Right hindlimb (tissue), 1 donor: ENCODE measurements at places on chromosomes 11 and 22.
A peak's percentile ranks its signal among the peaks of the same experiment; 100 is the strongest.

DNA sequence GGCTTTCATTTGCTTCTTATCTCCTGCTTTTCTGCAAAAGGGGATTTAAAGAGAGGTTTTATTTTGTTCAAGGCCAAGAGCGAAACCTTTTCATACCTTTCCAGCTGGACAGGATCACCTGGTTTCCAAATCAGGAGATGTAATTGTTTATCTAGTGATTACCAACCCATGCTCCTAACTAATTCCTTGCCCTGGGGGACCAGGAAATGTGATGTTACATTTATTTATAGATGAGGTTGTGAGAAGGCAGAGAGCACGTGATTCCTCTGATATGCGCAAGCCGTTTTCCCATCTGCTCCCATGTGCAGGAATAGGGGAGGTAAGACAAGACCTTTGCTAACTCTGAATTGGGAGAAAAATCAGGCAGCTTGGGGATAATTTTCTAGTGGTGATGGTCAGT lies 507.2 kb upstream of the LARGE1 start:
- no peak for DNase-seq

- no peak for DNase-seq
Measured at GRCh38 chr11:11359611-11360010, 6.6 kb upstream of the CSNK2A3 start.

DNA sequence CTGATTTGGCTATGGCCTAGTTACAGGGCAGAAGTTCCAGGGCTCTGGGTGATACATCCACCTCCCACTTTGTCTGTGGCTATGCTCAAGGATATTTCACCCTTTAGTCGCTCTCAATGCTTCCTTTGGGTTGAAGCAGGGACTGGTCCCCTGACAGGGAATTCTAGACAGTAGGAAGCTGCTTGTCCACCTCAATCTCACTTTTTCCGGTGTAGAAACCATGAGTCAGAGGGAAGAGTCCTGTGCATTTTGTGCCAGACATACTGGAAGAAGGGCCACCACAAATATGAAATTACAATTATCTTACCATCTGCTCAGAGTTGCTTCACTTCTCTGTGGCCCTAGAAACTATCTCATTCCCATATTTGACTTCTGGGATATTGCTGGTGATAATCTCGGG lies 413.7 kb upstream of the FAT3 start:
- DNase-seq: no peak

DNA sequence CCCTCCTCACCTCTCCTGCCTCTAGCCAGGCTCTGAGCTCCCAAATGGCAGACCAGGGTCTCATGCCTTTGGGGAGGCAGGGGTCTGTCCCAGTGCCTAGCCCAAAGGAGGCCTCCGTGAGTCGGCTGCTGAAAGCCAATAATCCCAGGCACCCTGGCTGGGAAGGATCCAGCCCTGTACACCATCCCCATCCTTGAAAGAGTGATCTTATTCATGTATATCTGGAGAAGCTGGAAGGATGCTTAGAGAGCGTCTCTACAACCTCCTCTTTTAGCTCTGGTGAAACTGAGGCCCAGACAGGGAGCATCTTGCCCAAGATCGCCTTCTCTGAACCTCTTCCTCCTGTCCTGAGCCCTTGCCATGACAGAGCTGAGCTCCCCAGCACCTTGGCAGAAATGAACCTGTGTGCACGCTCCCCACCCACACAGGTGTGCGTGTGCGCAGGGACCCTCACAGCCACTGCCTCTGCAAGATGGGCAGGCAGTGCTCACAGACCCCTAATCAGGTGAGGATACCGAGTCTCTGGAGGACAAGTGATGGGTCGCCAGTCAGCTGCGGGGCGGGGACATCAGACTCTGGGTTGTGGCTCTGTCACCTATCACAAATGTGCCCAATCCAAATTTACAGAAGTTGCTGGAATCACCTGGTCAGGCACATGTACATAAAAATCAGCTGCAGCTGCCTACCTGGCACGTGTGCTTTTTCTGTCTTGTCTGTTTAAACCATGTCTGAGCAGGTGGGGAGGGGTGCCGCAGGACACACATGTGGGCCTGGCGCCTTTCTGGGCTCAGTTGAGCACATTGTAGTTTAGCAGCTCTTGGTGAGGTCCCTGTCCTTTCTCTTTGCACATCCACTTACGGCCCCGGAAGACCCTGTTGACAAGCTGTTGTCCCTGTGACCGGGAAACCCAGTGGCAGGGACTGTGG lies 49.3 kb upstream of the WNT7B start:
- DNase-seq: peak; percentile 14

- DNase-seq: no peak
Measured at GRCh38 chr22:49460592-49461281, 366.9 kb downstream of the BRD1 start.

GRCh38 chr11:45525393-45525792 lies 140.0 kb downstream of the CHST1 start:
- DNase-seq: no peak

GRCh38 chr11:121582296-121582695 lies 129.5 kb upstream of the SORL1-AS1 start:
- DNase-seq: no peak

DNA sequence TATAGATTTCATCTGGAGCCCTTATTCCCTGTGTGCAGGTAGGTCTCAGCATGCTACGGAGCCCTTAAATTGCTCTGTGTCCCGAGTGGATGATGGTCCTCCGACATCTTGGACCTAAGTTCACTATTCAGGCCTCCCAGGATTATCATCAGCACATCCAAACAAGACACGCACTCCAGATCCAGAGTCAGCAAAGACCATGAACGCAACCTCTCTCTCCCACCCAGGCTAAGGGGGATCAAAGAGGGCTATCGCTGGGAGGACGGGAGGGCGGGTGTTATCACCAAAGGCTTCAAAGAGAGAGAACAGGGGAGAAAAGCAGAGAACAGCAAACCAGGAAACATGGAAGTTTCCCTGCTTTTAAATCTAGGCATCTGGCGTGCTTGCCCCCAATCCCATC lies 659.4 kb downstream of the TBC1D22A start:
- no peak for DNase-seq

- no peak for DNase-seq
Measured at GRCh38 chr11:79546351-79546750, 105.5 kb upstream of the TENM4 start.

GRCh38 chr11:11978098-11978637 lies 30.3 kb downstream of the DKK3 start:
- DNase-seq: no peak

DNA sequence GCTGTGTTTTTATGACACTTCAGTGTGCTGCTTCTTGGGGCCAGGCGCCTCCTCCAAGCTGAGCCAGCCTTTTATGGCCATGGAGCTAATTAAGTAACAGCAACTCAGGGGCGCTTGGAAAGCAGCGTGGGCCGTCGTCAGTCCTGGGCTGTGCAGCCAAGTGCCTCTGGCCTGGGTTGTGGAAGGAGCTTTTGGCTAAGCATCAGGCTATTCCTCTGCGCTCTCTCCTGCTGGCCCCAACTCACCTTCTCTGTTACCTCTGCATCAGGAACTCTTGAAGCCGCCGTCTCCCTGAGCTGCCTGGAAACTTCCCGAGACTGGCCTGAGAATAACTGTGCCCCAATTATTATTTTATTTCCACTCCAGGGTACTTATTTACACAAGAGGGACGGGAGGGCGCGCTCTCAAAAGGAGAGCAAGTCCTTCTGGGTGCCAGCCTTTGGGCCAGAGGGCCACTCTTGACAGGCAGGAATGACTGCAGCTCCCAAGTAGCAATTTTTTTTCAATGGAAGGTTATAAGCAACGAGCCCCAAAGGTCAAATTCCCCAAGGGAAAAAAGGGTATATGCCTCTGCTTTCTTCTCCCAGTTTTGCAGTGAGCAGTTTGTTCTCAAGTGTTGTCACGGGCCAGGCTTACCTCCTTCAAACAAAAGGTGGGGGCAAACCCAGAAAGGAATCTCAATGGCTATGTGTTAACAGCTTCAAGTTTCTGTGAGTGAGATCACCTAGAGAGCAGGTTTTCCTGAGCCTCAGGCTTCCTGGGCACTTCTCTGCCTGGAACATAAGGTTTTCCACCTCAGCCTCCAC lies 38.5 kb upstream of the NAV2 start:
- peak; percentile 83 for DNase-seq

- DNase-seq: peak; percentile 76
Measured at GRCh38 chr11:86483940-86484794, 109.5 kb downstream of the CCDC81 start.

GRCh38 chr11:94245121-94245520 lies 59.3 kb upstream of the IZUMO1R start:
- DNase-seq: no peak

- no peak for DNase-seq
Measured at GRCh38 chr11:92830377-92831155, 138.9 kb upstream of the MTNR1B start.

GRCh38 chr22:46023558-46023981 lies 46.6 kb upstream of the WNT7B start:
- peak; percentile 76 for DNase-seq

DNA sequence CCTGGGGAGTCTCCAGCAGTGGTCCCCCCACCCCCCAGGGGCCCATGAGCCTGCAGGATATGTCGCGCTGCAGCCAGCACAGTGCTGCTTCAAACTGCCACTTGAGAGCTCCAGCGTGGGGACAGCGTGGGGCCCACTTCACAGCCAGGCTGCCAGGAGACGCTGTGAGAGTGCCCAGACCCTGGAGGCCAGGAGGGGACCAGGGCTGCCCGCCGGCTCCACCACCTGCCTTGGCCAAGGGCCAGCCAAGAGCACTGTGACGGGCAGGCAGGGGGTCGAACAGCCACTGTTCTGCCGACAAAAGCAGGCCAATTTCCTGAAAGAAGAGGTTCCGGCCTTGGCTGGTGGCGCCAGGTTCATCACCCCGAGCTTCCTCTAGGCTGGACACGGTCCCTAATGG lies 60.2 kb downstream of the FLRT1 start:
- DNase-seq: no peak

DNA sequence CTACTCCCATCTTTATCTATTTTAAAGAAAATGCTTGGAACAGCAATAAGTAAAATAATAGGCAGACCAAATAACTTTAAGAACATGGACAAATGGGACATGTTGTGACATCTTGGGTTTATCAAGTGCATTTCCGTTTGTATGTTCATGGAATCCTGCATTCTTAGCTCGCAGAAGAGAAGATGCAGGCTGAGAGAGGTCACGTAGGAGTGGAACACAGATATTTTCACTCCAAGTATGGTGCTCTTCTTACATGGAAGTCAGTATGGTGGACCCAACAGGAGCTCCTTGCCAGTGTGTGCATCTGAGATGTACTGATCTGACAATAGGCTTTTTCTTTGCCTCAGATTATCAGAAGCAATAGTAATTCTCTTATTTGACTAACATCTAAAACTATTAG lies 1.7 kb downstream of the E2F8 start:
- DNase-seq: no peak

- no peak for DNase-seq
Measured at GRCh38 chr11:109029927-109030326, 365.1 kb downstream of the DDX10 start.

GRCh38 chr11:60993615-60994014 lies 22.1 kb downstream of the CD6 start:
- DNase-seq: no peak

GRCh38 chr11:34380696-34381095 lies 22.9 kb upstream of the ABTB2 start:
- DNase-seq: no peak

- no peak for DNase-seq
Measured at GRCh38 chr11:123454060-123454651, 24.1 kb downstream of the GRAMD1B start.

GRCh38 chr22:40499209-40499623 lies 128.8 kb downstream of the SGSM3 start:
- no peak for DNase-seq

- DNase-seq: no peak
Measured at GRCh38 chr11:66542362-66542761, 3.5 kb downstream of the ZDHHC24 start.

DNA sequence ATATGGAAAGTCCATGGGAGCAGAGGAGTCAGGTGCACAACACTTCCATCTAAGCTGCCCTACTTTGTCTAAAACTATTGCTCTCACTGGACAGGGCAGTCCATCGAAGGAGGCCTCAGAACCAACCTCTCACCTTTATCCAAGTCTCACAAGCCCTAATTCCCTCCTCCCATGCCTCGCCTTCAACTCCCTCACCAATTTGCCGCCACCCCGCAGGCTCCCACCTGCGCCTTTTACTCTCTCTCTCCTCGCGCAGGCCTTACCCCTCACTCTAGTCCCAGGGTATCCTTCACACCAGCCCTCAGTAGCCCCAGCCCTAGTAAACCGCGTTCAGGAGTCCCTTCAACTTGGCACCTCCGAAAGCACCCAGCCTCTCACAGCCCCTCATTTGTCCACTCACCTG lies 451 bp downstream of the FHIP1B start:
- no peak for DNase-seq

GRCh38 chr11:27041141-27041899 lies 705 bp downstream of the BBOX1 start:
- DNase-seq: no peak

DNA sequence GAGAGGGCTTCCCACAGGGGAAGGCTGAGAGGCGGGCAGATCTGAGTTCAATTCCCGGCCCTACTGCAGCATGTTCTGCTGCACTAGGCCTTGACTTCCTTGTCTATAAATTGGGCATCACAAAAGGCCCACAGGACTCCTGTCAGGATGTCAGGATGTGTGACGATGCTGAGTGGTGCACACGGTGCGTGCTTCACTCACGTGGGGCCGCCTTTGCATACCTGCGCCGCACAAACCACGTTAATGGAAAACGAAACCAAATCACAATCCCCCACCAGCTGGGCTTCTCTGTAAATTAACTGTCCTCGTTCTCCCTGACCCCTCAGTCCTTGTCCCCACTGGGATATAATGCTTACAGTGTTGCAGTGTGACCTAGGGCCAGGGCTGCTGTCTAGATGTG lies 32.3 kb upstream of the TSPAN18 start:
- DNase-seq: no peak

GRCh38 chr22:49347376-49347775 lies 480.3 kb downstream of the BRD1 start:
- no peak for DNase-seq
